ENCODE measurements at places on chromosomes 3 and 15. TPM values are rescaled to one million over a fixed set of nuclear protein-coding genes. Genes with fewer than 3 reads are reported as not detected.

DNA sequence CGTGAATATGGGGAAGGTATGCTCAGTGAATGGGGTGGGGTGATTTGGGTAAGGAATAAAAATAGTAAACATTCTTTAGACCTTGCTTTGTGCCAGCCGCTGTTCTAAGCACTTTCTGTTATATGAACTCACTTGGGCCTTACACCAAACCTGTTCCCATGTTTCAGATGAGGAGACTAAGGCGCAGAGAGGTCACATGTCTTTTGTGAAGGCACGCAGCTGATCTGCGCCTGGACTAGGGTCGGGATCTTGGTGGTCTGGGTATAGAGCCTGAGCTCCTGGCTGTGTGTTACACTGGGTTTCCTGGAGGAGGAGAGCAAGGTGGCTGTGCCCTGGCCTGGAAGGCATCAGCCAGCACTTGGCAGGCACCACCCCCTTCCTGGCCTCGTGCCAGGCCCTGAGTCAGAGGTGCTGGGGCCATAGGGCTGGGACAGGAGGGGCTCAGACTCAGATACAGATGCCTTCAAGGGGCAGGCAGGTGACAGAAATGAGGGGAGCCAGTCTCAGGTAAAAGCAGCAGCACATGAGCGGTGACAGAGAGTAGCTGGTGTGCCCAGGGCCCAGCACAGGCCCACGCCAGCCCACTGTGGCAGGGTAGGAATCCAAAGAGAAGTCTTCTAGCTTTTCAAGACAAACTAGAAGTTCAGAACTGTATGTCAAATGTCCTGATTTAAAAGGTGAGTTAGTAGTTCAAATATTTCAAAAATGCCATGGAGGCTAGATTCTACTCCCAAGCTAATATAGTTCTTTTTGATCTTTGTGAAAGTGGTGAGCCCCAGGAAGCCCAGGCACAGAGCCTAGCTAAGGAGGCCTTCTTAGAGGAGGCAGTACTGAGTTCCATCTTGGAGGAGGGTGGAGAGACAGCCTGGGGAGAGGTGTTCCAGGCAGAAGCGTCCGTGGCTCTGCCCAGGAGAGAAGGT lies 83.1 kb downstream of the DNAJB8 start:
- no peaks in the 10 kb centered on the region for H3K36me3 ChIP-seq
- H3K4me3 ChIP-seq, result no peak overlapping the region
- peaks cover 32% of the 10 kb centered on the region for H3K4me1 ChIP-seq
- peak; percentile 47 for DNase-seq

- H3K4me3 ChIP-seq, result no peak overlapping the region
- no peaks in the 10 kb centered on the region for H3K4me1 ChIP-seq
- H3K27me3 ChIP-seq, result no peaks in the 10 kb centered on the region
- no peaks in the 10 kb centered on the region for H3K36me3 ChIP-seq
- no peak overlapping the region for H3K27ac ChIP-seq
- peak; percentile 88 for DNase-seq
Measured at GRCh38 chr15:52093539-52094510, 18.8 kb downstream of the BCL2L10 start.

- H3K4me3 ChIP-seq, result no peak overlapping the region
- no peak for DNase-seq
- H3K36me3 ChIP-seq, result no peaks in the 10 kb centered on the region
- no peaks in the 10 kb centered on the region for H3K4me1 ChIP-seq
- H3K27ac ChIP-seq, result no peak overlapping the region
Measured at GRCh38 chr15:100767001-100767825, 112.4 kb upstream of the ALDH1A3 start.

PYGO1 gene
- total RNA-seq, result 7.3 TPM

GRCh38 chr3:105561876-105562275 lies 195.2 kb downstream of the ALCAM start:
- H3K4me3 ChIP-seq, result no peak overlapping the region
- DNase-seq, result no peak
- H3K27me3 ChIP-seq, result no peaks in the 10 kb centered on the region
- no peak overlapping the region for H3K27ac ChIP-seq

- H3K4me1 ChIP-seq, result no peaks in the 10 kb centered on the region
- no peak for DNase-seq
- H3K36me3 ChIP-seq, result no peaks in the 10 kb centered on the region
- H3K27ac ChIP-seq, result no peak overlapping the region
- H3K4me3 ChIP-seq, result no peak overlapping the region
Measured at GRCh38 chr3:127377801-127378655, 90.2 kb upstream of the PRR20G start.

DNA sequence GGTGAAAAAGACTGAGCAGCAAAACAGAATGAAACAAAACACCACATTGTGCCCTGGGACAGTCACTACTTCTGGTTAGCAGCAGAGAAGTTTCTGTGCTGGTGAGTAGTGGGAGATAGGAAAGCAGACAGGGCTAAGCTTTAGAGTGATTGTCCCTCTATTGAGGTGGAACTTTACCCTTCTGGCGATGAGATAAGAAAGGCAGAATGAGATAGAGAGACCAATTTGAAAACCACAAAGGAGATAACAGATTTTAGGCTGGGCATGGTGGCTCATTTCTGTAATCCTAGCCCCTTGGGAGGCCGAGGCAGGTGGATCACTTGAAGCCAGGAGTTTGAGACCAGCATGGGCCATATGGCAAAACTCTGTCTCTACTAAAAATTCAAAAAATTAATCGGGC lies 208.5 kb downstream of the TBL1XR1 start:
- no peaks in the 10 kb centered on the region for H3K4me1 ChIP-seq
- H3K27ac ChIP-seq, result no peak overlapping the region
- no peak for DNase-seq

RLBP1 gene
- not detected for total RNA-seq

DNA sequence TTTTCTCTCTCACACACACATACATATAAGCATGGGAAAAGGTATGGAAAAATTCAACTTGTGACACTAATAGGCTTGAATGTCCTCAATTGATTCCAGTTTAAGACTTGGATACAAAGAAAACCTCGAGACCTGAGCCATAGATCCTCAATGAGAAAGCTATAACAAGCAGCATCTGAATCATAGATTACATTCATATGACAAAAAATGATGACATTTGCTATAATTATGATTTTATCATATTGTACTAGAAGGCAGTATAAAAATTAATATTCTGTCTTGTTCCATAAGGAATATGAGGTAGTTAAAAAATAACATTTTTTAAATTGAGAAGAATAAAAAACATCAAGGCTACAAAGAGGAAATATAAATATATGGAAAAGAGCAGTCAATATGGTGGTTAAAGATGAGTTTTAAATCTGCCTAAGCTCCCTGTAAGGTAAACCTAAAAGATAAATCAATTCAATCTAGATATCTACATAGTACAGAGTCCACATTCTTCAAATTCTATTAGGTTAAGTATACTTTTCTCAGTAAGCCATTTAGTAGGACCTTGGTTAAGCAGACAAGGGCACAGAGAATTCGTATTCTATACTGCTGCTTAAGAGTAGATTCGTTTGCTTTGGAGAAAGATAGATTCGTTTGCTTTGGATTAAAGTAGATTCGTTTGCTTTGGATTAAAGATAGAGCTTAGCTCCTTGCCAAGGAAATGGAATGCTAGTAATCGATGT lies 175.7 kb downstream of the STAG1 start:
- no peaks in the 10 kb centered on the region for H3K36me3 ChIP-seq
- DNase-seq, result no peak
- H3K27me3 ChIP-seq, result no peaks in the 10 kb centered on the region
- H3K27ac ChIP-seq, result no peak overlapping the region
- no peak overlapping the region for H3K4me3 ChIP-seq
- H3K4me1 ChIP-seq, result no peaks in the 10 kb centered on the region

MYRIP gene
- total RNA-seq, result 0.36 TPM

GRCh38 chr3:188631291-188632010 lies 477.5 kb downstream of the LPP start:
- no peak overlapping the region for H3K27ac ChIP-seq
- H3K27me3 ChIP-seq, result no peaks in the 10 kb centered on the region
- H3K4me1 ChIP-seq, result no peaks in the 10 kb centered on the region
- no peak overlapping the region for H3K4me3 ChIP-seq
- no peak for DNase-seq

Data from cardiac muscle cell (in vitro differentiated cells and primary cell).